ENCODE measurements at places on chromosomes 1 and 21.

- DNase-seq = peak; percentile 35
Measured at GRCh38 chr1:246748006-246748405, 23.8 kb downstream of the SCCPDH start.

GRCh38 chr1:35499652-35500176 lies 57.5 kb downstream of the KIAA0319L start:
- DNase-seq = no peak

GRCh38 chr1:187790724-187791123 lies 962.0 kb downstream of the PLA2G4A start:
- DNase-seq = no peak

DNA sequence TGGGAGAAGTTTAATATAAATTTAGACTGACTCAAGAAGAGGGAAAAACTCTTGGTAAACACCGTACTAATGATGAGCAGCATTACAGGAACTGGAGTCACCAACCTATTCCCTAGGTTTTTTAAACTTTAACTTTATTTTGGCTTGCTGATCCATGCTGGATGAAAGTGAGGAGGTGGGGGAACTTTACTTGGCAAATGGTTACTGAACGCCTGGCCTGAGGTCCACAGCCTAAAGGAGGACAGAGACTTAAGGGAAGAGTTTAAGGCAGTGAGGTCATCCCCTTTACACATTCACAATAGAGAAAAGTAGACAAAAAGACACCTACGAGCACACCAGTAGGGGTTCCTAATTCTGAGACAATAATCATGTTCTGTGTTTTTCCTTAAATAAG lies 25.6 kb upstream of the A3GALT2 start:
- no peak for DNase-seq

DNA sequence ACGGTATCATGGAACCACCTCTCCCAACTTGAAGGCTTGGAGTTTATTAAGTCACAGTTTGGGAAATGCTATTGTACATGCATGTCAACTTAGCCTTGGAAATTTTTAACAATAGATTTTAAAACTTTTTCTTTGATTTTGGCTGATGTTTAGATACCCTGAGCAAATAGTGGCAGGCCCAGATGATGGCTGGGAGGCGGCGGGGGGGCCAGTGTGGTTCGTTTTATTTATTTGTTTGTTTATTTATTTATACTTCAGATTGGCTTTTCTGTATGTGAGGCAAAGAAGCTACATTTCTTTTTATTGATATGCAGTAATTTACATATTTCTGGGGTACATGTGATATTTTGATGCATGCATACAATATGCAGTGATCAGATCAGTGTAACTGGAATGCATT lies 82.0 kb downstream of the VWA5B1 start:
- DNase-seq = no peak

DNA sequence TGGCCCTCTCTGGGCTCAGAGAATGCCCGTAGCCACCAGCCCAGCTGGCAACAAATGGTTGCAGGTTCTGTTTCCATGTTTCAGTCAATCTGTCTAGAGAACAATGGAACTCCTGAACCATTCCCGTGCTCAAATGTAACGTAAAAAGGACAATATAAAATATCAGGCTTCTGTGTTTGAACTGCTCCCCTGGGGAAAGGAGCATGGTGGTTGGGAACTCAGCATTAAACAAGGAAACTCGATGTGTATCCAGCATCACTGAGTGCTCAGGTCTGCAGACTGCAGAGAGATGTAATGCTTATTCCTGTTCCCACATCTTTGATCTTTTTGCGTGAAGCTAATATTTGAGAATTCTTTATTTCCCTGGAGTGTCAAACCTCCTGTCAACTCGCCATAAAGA lies 326.5 kb downstream of the KIF26B start:
- no peak for DNase-seq

- DNase-seq = no peak
Measured at GRCh38 chr1:11204396-11205190, 15.4 kb downstream of the ANGPTL7 start.

- no peak for DNase-seq
Measured at GRCh38 chr21:32088471-32088870, 190.4 kb downstream of the MIS18A start.

DNA sequence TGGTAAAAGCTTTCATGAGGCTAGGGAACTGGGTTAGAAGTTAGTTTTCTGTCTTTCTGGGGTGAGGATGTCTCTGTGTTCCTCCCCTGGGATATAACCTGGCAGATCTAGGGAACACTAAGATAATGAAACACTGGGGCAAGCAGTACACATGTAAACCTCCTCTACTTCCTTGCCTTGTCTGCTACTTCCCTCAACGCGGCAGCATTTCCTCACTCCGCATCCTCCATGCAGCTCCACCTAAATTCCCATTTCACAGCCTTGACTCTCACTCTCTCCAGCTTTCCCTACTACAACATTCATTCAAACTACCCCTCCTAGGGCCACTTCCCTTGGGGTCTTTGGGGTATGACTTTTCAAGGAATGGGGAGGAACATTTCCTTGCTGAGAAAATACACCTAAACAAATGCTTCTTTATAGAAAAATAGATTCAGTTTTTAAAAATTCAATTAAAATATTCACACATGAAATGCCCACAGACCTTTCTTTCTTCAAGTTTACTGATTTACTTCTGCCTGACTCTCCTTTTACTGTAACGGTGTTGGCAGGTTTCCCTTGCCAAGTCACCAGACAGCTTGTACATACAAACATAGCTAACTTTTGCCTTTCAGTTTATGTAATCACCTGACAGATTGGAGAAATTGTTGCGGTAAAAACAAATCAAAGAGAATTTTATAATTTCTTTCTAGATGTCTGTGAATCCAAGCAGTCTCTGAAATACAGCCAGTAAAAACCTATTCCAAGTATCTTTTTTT lies 90.1 kb downstream of the TNFSF18 start:
- DNase-seq = no peak

DNA sequence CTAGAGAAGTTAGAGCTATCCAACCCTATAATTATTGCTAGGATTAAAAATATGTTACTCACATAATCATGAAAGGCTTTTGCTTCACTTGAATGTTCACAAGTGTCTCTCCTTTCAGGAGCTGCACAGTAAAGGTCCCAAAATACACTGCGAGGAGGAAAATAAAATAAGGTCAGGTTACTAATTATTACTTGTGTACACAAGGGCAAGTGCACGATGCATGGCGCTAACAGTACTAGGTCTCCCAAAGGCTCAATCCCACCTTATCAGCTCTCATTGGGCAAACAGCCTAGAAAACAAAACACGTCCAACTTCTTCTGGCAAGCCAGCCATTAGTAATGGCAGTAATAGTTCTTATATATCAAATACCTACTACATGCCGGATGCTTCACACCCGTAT lies 4.4 kb downstream of the SSBP3 start:
- no peak for DNase-seq

- peak; percentile 22 for DNase-seq
Measured at GRCh38 chr1:52899445-52899894, 22.1 kb downstream of the ECHDC2 start.

DNA sequence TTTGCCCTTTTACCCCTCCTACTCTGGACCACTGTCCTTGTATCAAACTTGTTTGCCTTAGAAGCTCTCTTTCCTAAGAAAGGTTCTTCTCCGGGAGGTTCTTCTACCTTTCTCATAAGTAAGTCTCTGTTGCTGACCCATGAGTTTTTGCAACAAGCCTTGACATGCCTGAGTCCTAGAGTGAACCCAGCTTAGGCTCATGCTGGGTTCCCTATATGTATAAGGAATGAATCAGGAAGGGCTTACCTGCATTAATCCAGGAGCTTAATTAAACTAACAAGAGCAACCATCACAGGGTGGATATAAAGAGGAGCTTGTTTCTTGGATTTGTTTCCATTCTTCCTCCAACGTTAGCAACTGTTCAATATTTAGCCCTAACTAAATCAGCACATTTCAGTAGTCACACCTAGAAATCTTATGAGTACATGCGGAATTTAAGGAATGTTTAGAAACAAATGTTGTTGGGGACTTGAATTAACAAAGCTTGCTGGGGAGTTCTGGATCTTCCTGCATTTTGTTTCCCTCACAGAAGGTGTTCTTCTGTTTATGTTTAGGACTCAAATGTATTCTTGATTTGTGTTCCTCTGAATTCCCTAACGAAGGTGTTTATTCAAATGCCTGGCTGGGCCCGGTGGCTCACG lies 64.3 kb upstream of the RAB3GAP2 start:
- DNase-seq = no peak

- DNase-seq = no peak
Measured at GRCh38 chr1:168842916-168843315, 113.9 kb upstream of the DPT start.

DNA sequence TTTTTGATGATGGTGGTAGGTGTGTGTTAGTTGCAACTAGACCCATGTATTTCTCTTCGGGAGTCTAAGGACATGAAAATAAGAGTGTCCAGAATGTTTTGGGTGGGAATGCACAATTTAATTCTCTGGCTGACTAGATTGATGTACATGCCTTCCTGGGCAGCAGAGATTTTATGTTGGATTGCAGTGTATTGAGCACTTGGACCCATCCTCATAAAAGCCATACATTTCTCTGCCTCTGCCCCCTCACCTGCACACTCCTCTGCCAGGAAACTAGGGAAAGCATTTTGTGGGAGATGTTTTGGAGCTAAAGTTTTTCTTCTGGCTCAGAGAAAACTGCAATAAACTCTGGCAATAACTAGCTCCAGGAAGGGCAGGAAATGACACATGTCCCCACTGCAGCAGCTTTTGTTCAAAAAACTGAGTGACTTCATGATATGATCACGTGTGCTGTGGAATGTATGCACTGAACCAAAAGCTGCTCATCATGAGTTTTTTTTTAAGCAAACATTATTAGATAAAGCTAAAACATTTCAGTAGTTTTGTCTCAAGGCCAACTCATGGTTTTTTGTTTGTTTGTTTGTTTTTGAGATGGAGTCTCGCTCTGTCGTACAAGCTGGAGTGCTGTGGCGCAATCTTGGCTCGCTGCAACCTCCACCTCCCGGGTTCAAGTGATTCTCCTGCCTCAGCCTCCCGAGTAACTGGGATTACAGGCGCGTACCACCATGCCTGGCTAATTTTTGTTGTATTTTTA lies 17.6 kb downstream of the RIT1 start:
- DNase-seq = peak; percentile 49

DNA sequence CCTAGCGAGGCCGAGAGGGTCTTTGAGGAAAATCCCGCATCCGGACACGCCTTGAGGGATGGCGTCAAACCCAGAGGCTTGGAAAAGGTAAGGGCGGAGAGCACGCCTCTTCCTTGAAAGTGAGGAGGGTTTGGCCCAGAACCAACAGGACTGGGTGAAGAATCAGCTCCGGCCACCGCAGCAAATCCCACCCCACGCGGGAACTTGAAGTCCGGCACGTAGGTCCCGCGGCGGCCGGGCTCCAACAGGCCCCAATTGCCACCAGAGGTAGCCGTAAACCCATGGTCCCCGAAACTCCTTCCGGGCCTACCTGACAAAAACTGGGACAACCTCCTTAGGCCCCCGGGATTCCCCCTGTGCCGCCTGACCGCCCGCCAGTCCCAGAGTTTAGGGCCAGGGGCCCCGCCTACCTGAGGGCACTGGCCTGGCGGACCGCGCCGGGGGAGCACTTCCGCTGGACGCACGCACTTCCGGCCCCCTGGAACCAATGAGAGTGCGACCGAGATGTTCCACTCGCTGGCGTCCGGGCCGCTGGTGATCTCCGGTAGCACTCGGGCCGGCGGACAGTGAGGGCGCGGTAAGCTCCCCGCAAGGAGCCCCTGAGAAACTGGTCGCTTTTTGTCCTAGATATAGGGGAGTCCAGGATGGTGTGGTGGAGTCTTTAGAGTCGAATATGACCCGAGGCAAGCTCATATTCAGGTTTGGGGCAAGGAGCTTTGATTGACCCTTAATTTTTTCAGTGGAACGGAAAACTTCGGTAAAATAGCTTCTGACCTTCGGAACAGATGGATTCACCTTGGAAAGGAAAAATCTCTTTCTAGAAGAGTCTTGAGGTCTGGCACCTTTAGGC lies at the start of the genes LZIC and NMNAT1:
TSS of gene LZIC (minus strand) at position 453 of the 850 bp plus-strand sequence. CDS start 6,772 bp downstream, outside the sequence.
TSS of gene NMNAT1 (plus strand) at position 537 of the 850 bp plus-strand sequence. CDS start 28,599 bp downstream, outside the sequence.
- DNase-seq = peak; percentile 95

DNA sequence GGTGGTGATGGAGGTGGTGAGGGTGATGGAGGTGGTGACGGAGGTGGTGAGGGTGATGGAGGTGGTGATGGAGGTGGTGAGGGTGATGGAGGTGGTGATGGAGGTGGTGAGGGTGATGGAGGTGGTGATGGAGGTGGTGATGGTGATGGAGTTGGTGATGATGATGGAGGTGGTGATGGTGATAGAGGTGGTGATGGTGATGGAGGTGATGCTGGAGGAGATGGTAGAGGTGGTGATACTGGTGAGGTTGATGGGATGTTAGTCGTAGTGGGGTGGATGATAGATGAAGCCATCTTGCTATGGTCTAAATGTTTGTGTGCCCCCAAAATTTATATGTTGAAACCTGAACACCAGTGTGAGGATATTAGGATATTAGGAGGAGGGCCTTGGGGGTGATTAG lies 25.3 kb upstream of the IFNLR1 start:
- DNase-seq = no peak

DNA sequence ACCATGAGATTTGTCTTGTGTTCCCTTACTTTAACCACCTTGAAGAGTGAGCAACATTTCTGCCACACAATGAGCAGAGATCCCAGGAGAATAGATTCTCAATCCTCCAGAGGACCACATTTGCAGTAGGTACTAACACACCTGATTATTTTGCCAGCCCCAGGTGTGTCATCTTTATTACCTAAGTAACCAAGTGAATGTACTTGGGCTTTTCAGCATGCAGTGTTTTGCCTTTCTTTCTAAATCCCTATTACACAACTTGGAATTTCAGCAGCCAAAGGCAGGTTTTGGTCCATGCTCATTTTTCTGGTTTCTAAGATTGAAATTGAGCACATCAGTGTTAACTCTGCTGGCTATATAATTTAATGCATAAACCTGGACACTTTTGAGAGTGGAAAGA lies 43.2 kb upstream of the ST6GALNAC5 start:
- no peak for DNase-seq

DNA sequence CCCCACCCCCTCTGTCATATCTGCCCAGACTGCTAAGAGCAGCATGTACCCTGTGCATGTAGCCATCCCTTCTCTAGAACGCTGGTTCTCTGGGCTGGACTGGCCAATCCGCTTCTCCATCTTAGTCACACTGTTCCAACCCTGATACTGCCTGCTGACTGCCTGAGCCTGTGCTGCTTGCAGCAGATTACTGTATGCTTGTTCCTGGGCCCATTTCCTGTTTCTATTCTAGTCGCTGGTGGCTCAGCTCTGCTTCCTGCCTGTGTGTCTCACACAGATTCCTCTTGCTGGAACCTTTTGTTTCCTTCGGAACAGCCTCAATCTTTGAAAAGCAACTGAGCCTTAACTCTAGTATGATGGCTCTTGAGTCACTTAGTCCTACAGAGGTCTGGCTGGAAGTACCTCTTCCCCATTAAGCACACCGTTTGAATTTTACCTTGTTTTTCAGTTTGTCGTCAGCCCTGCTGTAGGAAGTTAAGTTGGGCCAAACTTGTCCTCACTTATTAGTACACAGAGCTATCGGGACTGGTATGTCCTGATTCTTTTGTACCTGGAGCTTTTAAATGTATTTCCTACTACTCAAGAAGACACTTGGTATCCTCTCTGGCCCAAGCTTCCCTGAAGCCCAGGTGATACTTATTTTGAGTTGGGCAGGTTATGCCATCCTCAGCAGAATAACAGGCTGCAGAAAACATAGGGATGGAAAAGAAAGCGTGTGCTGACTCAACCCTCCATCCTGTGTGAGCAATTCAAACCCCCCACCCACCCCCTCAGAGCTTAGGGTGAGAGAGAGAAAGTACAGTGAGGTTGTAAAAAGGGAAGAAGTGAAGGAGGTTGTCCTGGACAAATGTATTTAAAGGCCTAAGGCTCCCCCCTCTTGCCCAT lies 43.4 kb upstream of the PIGV start:
- DNase-seq = peak; percentile 96

Measured in NB4 (cell line).